Mucosa of gallbladder (tissue), 1 donor: ENCODE measurements at places on chromosomes 11 and 22. TPM values are rescaled to one million over a fixed set of nuclear protein-coding genes. Genes with fewer than 3 reads are reported as not detected.

Gene LGR4
- total RNA-seq, result 47.6 TPM

Gene DAGLA
- total RNA-seq, result 10.6 TPM

DNA sequence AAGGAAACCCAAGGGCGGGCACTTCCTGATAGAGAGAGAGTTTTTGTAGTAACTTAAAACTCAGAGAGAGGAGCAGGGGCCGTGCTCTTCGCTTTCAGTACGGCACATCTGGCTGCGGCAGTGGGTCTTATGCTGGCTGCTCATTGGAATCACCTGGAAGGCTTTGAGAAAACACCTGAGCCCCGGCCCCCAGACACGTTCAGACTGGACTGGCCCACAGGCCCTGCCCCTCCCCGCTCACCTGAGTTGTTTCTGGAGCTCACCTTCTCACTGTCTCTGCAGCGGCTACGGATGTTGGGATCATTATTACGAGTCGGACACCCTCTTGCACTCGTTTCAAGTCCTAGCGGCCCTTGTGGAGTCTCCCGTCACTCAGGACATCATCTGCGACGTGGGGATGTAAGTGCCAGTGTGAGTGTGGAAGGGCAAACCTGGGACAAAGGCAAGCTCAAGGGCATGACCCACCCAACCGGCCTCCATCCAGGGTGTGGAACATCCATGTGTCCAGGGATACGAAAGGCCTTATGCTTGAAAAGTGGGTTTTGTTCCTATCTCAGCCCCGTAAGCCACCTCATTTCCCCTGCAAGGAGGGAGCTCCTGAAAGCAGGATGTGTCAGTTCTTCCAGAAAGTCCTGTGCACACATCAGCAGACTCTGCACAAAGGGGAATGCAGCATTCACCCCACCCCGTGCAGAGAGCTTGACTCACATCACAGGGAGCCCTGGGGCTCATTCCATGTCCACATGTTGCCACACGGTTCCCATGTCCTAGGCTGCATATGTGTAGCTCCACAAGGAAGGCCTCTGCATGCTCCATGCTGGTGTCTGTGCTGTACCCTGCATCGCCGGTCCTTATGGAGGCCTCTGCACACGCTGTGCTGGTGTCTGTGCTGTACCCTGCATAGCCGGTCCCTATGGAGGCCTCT lies 5.4 kb downstream of the NADSYN1 start:
- no peak for DNase-seq

DNA sequence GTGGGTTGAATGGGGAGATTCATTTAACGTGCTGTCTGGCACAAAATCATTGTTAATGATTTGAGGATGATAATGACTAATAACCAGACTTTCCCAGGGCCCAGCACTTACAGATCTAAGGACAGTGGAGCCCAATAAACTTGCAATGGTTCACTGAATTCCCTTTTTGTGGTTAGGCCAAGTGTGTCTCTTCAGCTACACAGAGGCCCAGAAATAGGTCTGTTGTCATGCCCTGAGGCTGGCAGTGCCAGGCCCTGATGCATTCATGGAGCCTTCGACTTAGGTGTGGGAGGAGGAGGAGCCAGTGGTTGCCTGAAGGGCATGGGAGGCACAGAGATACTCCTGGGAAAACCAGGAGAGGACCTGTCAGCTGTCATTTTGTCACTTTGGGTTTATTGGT lies 56.1 kb downstream of the KIAA1671 start:
- no peak for DNase-seq

GRCh38 chr11:14345668-14346067 lies 13.3 kb downstream of the RRAS2 start:
- no peak for DNase-seq

GRCh38 chr11:18731441-18731840 lies 5.5 kb upstream of the IGSF22 start:
- no peak for DNase-seq

DNA sequence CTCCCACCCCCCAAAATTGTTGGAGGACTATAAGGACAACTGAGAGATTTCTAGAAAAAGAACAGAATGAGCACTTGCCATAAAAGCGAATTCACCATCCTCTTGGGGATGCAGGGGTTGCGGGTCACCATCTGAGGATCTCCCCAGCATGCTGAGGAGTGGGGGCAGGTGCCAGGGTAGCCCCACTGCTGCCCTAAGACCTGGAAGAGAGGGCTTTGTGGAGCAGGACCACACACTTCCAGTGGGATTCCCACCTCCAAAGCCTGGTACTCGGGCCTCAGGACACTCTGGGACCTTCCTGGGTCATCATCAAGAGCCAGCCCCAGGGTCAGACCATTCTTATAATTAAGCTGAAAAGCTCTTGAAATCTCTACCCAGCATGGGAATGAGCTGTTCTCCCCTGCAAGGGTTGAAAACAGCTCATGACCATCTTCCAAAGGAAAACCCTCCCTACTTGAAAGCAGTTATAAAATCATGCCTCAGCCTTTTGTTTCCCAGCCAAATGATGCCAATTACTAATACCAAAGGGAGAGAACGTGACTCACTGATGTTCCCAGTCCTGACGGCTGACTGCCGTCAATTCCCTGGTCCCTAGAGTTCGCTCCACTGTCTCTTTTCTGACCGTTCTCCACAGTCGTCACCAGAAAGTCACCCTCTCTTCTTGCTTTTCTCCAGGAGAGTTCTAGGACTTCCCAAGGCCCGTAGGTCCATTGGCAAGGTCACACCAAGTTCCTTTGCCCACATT lies 76.8 kb upstream of the CREB3L1 start:
- no peak for DNase-seq

- no peak for DNase-seq
These were observed 24.1 kb downstream of the KIAA1671 start for GRCh38 chr22:24976442-24977218.

- no peak for DNase-seq
These were observed at the start of gene SLC1A2 for GRCh38 chr11:35419184-35419829. TSS of gene SLC1A2 (minus strand) at chr11:35419558. CDS start at chr11:35418966, 592 bp downstream.

Gene TUBA8
- total RNA-seq, result 2.1 TPM
